ENCODE measurements at places on chromosomes 12 and 14.

DNA sequence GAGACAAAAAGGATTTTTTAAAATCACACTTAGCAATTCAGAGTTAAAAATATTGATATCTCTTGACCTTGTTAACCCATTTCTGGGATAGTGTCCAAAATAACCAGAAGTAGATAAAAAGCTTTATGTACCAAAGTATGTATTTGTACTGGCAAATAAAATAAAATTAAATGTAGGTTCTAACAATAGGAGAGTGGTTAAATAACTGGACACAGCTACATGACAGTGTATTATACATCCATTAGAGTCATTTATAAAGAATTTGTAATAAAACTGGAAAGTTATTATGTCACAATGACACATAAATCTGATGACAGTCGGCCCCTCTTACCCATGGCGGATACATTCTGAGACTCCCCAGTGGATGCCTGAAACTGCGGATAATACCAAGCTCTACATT, 34.0 kb downstream of the BMAL2 start:
- no peak for DNase-seq
- no peaks in the 10 kb centered on the region for H3K36me3 ChIP-seq
- no peak overlapping the region for H3K4me3 ChIP-seq
- no peak overlapping the region for H3K27ac ChIP-seq
- H3K27me3 ChIP-seq = no peaks in the 10 kb centered on the region

GRCh38 chr12:57803319-57803893, 15.1 kb downstream of the AVIL start:
- H3K27ac ChIP-seq = no peak overlapping the region
- no peak overlapping the region for H3K4me3 ChIP-seq
- H3K27me3 ChIP-seq = no peaks in the 10 kb centered on the region
- H3K36me3 ChIP-seq = no peaks in the 10 kb centered on the region
- no peaks in the 10 kb centered on the region for H3K4me1 ChIP-seq
- peak; percentile 53 for DNase-seq

GRCh38 chr12:127650626-127651025, 616.3 kb upstream of the TMEM132C start:
- H3K27me3 ChIP-seq = no peaks in the 10 kb centered on the region
- H3K4me1 ChIP-seq = no peaks in the 10 kb centered on the region
- DNase-seq = no peak
- no peaks in the 10 kb centered on the region for H3K36me3 ChIP-seq
- H3K4me3 ChIP-seq = no peak overlapping the region
- no peak overlapping the region for H3K27ac ChIP-seq

DNA sequence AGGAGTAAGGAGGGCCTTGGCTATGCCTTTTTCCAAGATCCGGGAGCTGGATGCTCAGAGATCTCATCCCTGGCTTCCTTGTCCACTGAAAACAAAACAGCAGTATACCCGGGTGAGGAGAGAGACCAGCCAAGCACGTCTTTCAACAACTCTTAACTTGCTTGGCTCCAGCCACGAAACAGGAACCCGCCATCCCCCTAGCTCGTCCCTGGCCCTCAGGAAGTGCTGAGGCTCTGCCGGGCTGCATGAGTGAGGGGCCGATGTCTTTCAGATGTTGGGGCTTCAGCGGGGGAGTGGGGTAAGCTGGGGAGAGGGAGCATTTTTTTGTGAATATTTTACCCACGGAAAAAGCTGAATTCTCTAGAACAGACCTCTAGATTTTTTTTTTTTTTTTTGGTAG, 231.1 kb downstream of the CACNA1C start:
- no peaks in the 10 kb centered on the region for H3K36me3 ChIP-seq
- DNase-seq = no peak
- no peak overlapping the region for H3K27ac ChIP-seq
- no peaks in the 10 kb centered on the region for H3K27me3 ChIP-seq
- no peak overlapping the region for H3K4me3 ChIP-seq

DNA sequence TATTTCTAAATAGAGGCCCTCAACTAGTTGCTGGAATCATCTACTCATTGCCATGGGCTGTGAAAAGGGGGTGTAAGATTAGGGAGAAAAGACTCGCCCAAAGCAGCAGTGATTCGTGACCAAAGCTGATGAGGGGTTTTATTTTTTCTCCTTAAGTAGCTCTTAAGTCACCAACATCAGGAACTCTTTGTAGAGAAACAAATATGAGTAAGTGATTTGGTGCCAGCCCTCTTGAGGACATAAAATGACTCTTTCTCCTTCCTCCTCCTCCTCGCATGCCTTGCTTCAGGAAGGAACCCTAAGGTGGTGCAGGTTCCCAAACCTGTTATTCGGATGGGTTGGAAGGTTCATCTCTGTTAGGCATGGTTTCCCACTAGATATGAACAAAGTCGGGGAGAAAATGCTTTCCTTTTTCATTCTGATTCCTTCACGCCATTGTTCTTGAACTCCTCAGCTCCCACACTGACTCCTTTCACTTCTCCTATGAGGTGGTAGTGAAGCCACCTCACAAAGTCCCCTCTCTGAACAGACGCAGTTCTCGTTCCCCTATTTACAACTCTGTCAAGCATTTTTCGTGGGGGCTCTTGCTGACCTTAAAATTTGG, 113.4 kb downstream of the ETV6 start:
- no peaks in the 10 kb centered on the region for H3K27me3 ChIP-seq
- no peak for DNase-seq
- no peaks in the 10 kb centered on the region for H3K4me1 ChIP-seq
- H3K36me3 ChIP-seq = no peaks in the 10 kb centered on the region

- no peaks in the 10 kb centered on the region for H3K4me1 ChIP-seq
- no peak overlapping the region for H3K27ac ChIP-seq
- no peak for DNase-seq
- H3K4me3 ChIP-seq = no peak overlapping the region
These were observed 88.4 kb downstream of the BBS10 start for GRCh38 chr12:76259660-76260389.

- no peak for DNase-seq
- H3K4me3 ChIP-seq = no peak overlapping the region
These were observed 34.2 kb upstream of the RNASE1 start for GRCh38 chr14:20836668-20837338.

DNA sequence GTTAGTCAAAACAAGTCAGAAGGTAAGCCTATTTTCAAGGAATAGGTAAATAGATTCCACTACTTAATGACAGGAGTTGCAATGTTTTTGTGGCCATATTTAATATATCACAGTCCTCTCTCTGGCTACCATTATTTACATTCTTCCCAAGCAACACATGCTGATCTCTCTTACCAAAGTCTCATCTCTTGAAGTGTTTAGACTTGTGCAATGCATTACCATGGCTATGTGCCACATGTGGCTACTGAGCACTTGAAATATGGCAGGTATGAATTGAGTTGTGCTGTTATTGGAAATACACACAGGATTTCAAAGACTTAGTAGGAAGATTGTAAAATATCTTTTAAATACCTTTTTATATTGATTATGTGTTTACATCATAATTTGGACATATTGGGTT, 262.4 kb upstream of the PDE3A start:
- no peaks in the 10 kb centered on the region for H3K4me1 ChIP-seq
- no peak for DNase-seq
- no peaks in the 10 kb centered on the region for H3K36me3 ChIP-seq
- H3K27ac ChIP-seq = no peak overlapping the region

DNA sequence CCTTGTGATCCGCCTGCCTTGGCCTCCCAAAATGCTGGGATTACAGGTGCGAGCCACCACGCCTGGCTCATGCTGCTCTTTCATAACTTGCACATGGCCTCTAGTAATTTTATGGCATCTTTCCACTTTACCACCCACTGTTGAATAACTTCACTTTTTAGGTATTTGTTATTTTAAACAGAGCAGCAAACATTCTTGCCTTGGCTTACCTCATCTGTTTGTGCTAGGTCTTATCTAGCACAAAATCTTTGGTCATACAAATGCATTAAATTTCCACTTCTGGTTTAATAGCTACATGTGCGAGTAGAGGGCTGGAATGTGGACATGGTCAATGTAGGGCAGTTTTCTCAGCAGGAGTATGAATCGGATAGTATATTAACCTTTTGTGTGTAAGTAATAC, 38.8 kb upstream of the ATF7IP start:
- no peak overlapping the region for H3K27ac ChIP-seq
- H3K27me3 ChIP-seq = no peaks in the 10 kb centered on the region
- no peak overlapping the region for H3K4me3 ChIP-seq
- peaks cover 24% of the 10 kb centered on the region for H3K4me1 ChIP-seq

DNA sequence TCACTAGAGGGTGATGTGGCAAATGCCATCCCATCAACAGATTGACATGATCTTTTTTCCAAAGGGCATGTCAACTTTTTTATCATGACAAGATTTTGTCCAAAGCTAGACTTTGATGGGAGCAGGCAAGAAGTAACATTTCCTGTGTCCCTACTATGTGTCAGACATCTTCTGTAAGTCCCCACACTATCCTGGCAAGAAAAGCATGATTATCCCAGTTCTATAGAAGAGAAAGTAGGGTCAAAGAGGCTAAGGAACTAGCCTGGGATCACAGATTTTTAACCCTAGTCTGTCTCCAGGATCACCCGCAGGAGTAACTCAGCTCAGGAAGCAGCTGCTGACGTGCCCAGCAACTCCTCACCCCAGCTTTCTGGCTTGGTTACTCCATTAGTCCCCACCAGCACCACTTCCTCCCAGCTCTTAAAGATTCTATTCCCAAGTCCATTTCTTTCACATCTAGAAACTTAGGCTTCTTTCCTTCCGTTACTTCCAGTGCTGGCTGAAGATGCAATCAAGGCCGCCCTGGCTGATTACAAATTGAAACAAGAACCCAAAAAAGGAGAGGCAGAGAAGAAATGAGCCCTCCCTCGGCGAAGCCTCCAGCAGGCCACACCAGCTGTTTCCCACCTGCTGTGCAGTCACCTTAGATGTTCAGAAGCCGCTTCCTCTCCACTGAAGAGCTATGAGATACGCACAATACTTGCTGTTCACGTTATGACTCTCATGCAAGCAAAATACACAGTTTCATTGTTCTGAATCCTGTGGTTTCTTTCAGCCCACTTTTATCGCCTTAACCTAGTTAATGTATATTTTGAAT, 6.2 kb downstream of the ISCU start:
- no peak overlapping the region for H3K4me3 ChIP-seq
- H3K4me1 ChIP-seq = peaks cover 50% of the 10 kb centered on the region
- DNase-seq = no peak
- no peaks in the 10 kb centered on the region for H3K27me3 ChIP-seq
- H3K36me3 ChIP-seq = peaks cover 32% of the 10 kb centered on the region

GRCh38 chr14:96051642-96052540, 12.7 kb downstream of the C14orf132 start:
- peaks cover 62% of the 10 kb centered on the region for H3K4me1 ChIP-seq
- H3K27ac ChIP-seq = no peak overlapping the region
- no peaks in the 10 kb centered on the region for H3K27me3 ChIP-seq
- peak; percentile 94 for DNase-seq
- no peak overlapping the region for H3K4me3 ChIP-seq

DNA sequence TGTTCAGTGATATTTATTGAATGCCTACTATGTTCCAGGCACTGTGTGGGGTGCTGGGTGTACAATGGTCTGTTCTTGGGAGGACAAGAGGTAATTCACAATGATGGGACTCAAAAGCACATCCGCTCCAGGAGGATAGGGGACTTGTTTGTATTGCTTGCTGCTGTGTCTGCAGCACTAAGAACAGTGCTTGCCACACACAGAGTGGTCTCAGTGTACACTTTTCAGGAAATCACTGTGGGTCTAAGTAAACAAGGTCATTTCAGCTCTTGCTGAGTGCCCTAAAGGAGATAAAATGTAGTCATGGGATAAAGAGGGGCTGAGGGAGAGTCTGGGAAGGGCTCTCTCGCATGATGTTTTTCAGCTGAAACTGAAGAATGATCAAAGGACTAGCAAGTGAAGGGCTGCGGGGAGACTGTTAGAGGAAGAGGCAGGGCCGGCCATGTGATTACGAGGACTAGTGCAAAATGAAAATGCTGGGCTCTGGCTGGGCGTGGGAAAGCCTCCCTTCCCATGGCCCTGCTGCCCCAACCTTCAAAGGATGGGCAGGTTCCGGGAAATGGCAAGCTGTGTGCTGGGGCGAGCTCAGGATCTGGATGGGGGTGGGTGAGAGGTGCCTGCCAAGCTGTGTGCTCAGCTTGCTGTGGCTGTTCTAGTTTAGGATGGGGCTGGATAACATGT, 39.1 kb downstream of the ADCK1 start:
- H3K27me3 ChIP-seq = no peaks in the 10 kb centered on the region
- H3K4me3 ChIP-seq = no peak overlapping the region
- peaks cover 9% of the 10 kb centered on the region for H3K4me1 ChIP-seq
- no peaks in the 10 kb centered on the region for H3K36me3 ChIP-seq

- no peak overlapping the region for H3K27ac ChIP-seq
- no peak for DNase-seq
- H3K36me3 ChIP-seq = no peaks in the 10 kb centered on the region
- H3K4me1 ChIP-seq = no peaks in the 10 kb centered on the region
These were observed 284.7 kb upstream of the PWP1 start for GRCh38 chr12:107400686-107401447.

- H3K27me3 ChIP-seq = no peaks in the 10 kb centered on the region
- no peak overlapping the region for H3K4me3 ChIP-seq
- no peak overlapping the region for H3K27ac ChIP-seq
- H3K36me3 ChIP-seq = no peaks in the 10 kb centered on the region
- H3K4me1 ChIP-seq = no peaks in the 10 kb centered on the region
These were observed 49.2 kb upstream of the ANP32D start for GRCh38 chr12:48423171-48423570.

DNA sequence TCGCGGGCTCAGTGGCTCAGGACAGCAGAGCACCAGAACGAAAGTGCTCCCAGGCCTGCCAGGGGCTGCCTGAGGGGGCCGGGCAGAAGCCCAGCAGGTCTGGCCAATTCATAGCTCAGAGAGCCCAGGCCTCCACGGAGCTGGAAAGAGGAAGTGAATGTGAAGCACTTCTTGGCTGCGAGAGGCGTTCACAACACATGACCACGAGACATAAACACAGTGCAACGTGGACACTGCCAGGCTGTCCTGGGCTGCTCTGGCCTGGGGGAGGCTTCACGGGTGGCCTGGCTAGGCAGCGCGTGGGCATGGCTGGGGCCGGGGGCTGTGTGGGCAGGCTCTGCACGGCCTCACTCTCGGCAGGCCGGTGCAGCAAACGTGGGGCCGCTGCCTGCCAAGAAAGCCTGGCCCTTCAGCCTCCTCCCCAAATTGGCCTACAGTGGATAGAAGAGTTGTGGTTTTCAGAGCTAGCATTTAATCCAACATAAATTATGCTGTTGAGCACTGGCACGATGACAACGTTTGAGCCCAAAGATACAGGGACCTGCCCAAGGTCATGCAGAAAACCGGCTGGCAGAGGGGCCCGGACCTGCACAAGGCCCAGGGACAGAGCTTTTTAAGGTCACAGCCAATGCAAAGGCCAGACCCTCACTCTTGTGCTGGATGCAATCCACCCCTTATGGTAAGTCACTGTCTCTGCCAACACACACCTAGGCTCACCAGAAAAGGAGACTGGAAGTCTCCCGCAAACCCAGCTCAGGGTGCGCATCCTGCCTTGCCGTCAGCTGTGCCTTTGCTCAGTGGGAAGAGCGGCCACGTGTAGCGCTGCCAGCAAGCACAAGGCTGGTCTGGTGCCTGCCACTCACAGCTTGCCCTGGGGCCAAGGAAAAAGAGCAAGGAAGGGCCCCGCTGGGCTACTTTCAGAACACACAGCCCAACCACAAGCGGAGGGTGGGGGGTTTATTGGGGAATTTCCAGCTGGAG, 8.6 kb downstream of the SLC25A29 start:
- peak; percentile 90 for DNase-seq
- H3K36me3 ChIP-seq = no peaks in the 10 kb centered on the region
- H3K4me1 ChIP-seq = peaks cover 68% of the 10 kb centered on the region
- no peak overlapping the region for H3K4me3 ChIP-seq
- peak overlapping the region; percentile 77 for H3K27ac ChIP-seq

- H3K4me1 ChIP-seq = no peaks in the 10 kb centered on the region
- H3K4me3 ChIP-seq = no peak overlapping the region
- H3K36me3 ChIP-seq = no peaks in the 10 kb centered on the region
- H3K27me3 ChIP-seq = no peaks in the 10 kb centered on the region
These were observed 142.6 kb downstream of the GPHN start for GRCh38 chr14:66650491-66650911.
